ENCODE measurements at places on chromosomes 5 and 9.

DNA sequence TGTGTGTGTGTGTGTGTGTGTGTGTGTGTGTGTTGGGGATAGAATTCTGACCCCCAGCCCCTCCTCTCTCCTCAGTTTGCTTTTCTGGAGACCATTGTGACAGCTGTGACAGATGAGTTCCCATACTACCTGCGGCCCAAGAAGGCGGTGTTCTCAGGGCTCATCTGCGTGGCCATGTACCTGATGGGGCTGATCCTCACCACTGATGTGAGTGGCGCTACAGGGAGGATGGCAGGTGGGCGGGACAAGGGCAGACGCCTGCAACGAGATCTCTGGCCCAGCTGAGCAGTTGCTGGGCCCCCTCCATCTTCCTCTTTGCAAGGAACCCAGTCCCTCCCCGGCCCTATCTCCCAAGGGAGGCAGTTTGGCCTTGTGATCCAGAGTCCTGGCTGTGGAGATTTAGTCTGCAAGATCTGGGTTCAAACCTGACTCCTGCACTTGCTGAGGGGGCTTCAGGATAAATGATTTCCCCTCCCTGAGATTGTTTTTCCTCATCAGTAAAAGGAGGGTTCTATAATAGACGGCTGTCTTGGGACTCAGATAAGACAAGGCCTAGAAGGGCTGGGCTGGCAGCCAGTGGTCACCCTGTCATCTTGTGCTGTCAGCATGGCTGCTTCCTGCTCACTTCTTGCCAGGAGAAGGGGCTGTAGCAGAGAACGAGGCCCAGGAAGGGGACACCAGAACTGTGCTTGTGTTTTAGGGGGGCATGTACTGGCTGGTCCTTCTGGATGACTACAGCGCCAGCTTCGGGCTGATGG is 14.1 kb downstream of the SLC6A7 start:
- DNase-seq, result no peak

DNA sequence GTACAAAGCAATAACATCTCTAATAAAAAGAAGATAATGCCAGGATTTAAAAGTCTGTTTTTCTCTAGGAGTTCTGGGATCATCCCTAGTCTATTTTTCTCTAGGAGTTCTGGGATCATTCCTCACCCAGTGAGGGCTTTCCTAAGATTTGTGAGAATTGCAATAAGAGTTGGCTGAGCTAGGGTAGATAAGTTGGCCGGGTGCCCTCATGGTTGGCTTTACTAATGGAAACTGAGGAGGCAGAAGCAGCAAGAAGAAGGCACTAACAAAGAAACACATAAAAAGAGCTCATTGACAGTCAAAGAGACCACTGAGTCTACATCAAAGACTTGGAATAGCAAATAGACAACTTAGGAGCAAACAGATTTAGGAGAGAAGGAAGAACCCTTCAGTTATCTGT is 4.2 kb downstream of the SLC1A3 start:
- DNase-seq, result no peak

DNA sequence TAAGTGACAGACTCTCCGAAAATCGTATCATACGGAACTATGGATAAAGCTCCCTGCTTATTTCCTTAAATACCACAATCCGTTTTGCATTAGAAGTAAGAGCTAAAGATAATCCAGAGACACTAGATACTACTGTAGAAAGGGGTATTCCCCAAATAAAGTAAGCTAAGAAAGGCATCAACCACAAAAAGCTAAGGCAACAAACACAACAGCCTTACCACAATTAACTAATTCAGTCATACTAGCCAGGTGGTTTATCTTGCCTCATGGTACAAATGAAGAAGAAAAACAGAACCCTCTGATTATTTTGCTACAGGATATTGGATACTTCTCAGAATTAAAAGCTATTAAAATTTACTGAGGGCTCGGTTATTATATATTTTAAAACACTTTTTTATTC is 14.1 kb downstream of the ERP44 start:
- peak; percentile 24 for DNase-seq

GRCh38 chr5:99000876-99001275 is 72.1 kb upstream of the CHD1 start:
- DNase-seq, result no peak

GRCh38 chr9:109250311-109250741 is 70.5 kb downstream of the EPB41L4B start:
- DNase-seq, result no peak

DNA sequence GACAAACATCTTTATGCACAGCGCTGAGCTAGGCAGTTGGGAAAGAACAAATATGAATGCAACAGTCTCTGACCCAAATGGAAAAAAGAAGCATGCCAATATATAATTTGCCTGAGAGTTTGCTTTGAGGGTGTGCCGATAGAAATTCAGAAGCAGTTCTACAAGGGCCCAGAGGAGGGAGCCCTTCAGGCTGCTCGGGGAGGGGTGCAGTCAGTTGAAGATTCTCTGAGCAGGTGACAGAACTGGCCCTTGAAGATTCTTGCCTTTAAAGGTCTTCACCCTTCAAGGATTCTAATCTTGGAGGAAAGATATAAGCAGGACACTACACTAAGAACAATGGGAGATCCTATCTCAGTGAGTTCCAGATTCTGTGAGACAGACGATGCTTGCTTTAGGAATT is 3.7 kb upstream of the PAPPA start:
- no peak for DNase-seq

GRCh38 chr9:137310189-137311052 is 8.3 kb upstream of the NRARP start:
- DNase-seq, result no peak

GRCh38 chr9:74284581-74285450 is 212.3 kb upstream of the RORB start:
- DNase-seq, result no peak

GRCh38 chr5:134509308-134510040 is 16.0 kb upstream of the JADE2 start:
- no peak for DNase-seq

DNA sequence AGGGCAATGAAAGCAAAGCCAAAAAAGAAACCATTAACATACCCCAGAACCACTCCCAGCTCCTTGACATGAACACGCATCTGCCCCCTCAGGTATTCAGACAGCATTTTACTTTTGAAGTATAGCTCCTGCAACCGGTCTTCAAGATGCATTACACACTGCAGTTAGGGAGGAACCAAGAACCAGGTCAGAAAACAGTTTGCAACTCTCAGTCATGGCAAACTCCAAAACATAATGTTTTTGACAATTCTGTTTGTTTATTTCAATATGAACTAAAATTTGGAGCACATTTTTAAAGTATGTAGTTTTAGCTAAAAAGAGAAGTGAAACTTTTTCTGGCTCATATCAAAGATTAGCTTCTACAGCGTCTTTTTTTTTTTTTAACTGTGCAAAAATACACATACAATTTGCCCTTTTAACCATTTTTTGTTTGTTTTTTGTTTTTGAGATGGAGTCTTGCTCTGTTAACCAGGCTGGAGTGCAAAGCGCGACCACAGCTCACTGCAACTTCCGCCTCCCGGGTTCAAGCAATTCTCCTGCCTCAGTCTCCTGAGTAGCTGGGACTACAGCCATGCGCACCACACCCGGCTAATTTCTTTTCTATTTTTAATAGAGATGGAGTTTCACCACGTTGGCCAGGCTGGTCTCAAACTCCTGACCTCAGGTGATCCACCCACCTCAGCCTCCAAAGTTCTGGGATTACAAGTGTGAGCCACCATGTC is 12.2 kb upstream of the RAPGEF6 start:
- DNase-seq, result no peak
